ENCODE measurements at places on chromosomes 11 and 22.

DNA sequence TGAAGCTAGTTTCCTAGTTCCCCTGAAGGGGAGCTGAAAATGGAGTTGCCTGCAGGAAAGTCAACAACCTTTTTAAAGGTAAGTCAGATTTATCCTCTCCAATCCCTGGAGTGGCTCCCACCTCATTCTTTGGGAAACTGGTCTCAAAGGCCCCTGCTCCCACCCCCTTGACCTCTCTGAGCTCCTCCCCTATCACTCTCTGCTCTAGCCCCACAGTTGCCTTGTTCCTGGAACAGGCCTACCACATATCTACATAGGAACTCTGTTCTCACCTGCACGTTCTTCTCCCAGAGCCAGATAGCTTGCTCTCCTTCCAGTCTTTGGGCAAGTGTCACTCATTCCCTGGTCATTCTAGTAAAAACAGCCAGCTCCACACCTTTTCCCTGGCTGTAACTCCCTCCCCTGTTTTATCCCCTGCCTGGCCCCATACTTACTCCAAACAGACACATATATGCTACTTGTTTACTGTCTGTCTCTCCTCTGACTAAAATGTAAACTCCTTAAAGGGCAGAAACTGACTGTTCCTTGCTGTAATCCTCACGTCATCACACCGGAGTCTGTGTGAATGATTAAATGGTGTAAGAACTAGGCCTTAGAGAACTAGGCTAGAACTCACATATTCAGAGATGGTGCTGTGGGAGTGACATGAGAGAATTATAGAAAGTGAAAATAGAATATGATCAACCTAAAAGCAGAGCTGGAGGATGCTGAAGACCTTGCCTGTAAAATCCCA, 53.3 kb downstream of the TCF20 start:
- no peak for DNase-seq

- DNase-seq, result no peak
Observed at GRCh38 chr22:43928468-43928867, 4.9 kb downstream of the PNPLA3 start.

DNA sequence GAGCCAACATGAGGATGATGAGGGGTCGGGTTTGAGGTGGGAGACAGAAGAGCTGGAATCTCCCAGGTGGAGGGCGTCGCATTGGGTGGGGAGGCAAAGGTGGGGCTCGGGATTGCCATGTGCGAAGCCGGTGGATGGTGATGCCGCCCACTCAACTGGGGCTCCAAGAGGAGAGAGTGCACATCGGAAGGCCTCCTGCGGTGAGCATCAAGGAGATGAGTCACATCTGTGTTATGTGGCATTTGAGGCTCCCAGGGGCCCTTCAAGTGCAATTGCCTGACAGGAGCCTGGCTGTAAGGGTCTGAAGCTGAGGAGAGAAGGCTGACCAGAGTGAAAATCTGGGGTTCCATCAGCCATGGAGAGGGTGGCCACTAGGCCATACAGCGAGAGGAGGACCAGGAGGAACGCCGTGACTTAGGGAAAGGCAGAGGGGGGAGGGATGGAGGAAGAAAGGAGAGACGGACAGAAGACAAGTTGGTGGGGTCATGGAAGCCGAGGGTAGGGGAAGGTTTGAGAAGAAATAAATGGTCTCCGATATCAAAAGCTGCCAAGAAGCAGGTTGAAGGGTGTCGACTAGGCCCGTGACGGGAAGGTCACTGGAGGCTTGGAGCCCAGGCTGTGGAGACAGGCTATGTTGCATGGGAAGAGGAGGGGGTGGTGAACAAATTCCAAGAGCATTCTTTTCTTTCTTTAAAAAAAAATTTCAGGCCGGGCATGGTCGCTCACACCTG, 21.3 kb downstream of the RASD2 start:
- no peak for DNase-seq

DNA sequence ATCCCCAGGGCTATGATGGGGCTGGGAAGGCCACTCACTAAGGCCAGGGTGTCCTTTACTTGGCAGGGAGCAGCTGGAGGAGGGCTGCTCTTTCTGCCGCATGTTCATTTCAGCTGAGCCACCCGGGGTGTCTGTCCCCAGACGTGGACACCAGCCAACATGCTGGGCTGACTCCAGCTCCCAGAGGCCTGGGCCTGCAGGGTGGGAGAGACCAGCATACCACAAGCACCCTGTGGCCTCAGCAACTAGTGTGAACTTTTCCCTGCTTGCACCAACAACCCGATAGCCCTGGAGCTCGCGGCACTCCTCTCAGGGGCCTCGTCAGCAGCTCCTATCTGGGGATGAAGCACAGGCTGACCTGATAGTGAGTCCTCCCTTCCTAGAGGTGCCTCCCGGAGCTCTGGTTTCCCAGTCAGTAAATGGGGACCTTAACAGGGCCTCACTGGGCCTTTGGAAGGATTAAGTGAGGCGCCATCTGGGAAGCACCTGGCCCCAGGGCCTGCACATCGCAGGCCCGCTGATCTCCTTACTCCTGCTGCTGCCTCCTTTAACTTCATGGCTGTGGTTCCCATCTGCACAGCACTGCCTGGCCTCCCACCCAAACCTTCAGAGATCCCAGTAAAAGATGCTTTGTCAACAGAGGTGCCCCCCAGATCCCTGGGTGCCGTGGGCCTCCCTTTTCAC, 83.4 kb downstream of the GALNT18 start:
- DNase-seq, result no peak

GRCh38 chr22:22058633-22059290, 76.2 kb upstream of the TOP3B start:
- DNase-seq, result no peak

DNA sequence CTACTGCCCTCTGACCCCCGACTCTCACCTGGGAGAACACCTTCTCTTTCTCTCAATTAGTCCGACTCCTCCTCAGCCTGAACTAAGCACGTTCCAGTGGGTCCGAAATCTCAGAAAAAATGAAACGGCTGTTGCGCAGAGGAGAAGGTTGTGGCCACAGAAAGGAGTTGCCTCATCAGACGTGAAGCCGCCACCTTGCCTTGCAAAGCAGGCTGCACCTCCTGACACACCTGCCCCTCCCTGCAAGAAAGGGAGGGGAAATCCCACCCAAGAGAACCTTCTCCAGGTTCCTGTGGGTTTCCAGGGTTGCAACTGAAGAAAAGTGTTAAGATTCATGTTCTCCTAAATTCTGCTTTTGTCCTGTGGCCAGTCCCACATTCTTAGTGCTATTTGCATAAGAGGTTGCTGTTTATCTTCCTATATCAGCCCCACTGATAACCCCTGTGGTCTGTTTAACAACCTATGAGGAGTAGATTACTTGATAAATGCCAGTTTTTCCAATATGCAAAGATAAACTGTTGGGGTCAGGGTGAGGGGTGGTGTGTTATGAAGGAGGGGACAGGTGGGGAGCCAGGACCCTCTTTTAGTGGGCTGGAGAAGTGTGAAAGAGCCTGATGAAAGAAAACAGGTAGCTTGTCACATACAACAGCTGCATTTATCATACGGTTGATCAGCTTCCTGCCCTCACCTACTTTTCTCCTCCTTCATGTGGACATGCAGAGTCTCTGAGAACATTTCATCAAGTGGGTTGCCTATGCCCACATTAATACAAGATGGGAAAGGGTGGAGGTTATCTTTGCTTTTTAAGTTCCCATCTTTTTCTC, 18.2 kb downstream of the ZBTB16 start:
- peak; percentile 52 for DNase-seq

- DNase-seq, result no peak
Observed at GRCh38 chr11:197741-198235, 4.9 kb downstream of the SCGB1C1 start.

GRCh38 chr11:92804388-92804966, 165.0 kb upstream of the MTNR1B start:
- no peak for DNase-seq

GRCh38 chr11:75246006-75246670, 5.6 kb downstream of the TPBGL start:
- no peak for DNase-seq

DNA sequence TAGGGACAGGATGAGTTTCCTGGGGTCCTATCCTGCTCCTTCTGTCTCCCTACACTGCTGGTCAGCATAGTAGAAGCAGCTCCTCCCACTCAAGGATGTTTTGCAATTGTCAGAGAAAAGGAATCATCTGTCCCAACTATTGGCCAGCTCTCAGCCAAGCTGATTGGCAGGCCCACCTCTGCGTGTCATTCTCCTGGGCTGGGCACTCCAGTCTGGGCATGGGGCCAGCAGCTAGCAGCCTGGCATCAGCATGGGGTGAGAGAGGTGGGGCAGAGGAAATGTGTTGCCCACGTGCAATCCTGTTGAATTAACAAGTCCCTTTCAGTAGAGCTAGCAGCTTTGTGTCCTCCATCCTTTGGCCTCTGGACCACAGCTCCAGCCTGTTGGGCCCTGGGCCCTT, 14.1 kb downstream of the ANKK1 start:
- peak; percentile 92 for DNase-seq

- no peak for DNase-seq
Observed at GRCh38 chr11:134461621-134462020, 49.6 kb upstream of the B3GAT1 start.

DNA sequence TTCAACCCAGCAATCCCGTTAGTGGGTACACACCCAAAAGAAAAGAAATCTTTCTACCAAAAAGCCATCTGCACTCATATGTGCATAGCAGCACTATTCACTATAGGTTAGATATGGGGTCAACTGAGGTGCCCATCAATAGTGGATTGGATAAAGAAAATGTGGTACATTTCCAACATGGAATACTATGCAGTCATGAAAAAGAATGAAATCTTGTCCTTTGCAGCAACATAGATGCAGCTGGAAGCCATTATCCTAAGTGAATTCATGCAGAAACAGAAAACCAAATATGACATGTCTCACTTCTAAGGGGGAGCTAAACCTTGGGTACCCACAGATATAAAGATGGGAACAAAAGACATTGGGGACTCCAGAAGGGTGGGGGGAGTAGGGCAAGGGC, 1.9 kb upstream of the ARHGAP8 start:
- DNase-seq, result no peak

- no peak for DNase-seq
Observed at GRCh38 chr22:36253523-36254490, 874 bp downstream of the APOL1 start.

DNA sequence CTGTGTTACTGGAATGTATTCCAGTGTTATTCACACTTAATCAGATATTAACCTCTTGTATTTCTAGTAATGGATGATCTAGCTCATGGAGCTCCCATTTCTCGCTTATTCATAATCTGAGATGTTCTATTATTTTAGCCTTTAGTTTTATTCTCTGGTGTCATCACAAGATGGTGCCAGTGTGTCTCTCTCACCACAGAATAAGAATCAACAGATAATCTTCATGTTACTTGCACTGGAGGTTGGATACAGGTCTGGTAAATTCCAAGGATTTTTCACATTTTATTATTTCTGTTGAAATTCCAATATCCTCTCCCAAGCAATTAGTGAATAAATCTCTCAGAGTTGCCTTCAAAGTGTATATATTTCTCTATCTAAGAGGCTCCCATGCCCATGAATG, 74.6 kb downstream of the CASP12 start:
- no peak for DNase-seq

DNA sequence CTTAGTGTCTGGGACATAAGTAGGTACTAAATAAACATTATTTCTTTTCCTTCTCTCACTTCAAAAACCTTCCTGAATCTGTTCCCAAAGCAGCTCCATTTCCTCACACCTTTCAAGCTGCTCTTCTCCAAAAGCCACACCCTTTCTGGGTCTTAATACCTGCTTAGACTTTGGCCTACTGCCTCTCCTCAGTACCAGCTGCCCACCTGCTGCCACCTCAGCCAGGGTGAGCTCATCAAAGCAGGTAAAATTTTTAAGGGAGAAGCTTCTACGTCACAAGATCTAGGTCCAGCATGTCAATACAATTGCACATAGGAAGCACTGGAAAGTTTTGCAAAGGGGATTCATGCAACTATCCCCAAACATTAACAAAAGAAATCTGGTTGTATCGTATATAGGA, 108.4 kb downstream of the RPL27A start:
- DNase-seq, result no peak

DNA sequence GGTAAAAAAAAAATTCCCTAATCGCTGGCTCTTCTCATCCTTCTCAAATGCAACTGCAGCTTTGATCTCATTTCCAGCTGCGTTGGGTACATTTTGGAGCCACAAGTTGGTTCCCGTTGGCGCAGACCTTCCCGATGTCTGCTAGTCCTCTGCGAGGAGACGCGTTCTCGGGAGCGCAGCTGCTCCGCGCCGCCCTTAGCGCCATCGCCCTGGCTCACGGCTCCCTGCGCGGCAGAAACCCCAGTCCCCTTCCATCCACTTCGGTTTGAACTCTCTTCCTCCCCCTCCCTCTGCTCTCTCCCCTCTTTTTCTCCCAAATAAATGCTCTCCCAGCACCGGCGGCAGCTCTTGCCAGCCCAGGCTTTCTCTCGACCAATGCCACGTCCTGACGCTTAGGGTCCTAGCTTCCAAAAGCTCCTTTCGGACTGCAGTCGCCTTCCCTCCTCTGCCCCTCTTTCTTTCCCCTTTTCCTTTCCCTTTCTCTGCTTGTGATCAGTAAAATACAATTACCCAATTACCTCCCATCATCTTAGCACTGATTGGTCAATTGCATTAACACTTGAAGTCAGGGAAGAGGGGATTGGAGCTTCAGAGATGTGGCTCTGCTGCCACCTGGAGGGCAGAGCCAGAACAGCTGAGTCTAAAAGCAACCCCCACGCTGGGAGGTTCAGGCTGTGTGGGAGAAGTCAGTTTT, 1165.7 kb downstream of the LRRC4C start:
- DNase-seq, result peak; percentile 86

DNA sequence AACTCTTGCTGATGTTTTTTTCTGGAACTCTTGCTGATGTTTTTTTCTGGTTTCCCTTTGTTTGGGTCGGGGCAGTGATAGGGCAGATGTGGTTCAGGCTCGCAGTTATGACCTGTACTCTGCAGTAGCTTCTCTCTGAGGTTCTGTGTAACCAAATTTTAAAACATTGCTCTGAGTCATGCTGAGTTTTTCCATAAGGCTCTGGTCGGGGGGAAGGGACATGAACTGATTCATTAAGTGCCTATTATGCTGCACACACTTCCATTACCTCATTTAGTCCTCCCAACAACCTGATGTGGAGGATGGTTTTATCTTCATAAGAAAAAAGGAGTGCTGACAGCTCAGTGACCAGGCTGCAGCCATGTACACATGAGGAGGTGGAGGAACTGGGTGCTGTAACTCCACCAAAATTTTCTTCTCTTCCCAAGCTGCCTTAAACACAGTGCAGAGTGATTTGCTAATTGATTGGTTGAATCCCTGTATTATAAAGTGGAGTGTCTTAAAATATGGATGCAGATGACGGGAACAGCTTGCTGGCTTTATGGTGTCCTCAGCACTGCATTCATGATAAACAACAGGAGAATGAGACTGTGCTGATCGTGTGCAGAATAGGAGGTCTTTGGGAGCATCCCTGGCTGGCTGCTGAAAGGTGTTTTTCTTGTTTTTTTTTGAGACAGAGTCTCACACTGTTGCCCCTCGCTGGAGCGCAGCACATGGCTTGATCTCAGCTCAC, 19.1 kb downstream of the TNRC6B start:
- no peak for DNase-seq

GRCh38 chr22:32794449-32795213, 6.9 kb upstream of the TIMP3 start:
- DNase-seq, result no peak
